ENCODE measurements at places on chromosomes 13 and 19. TPM values are rescaled to one million over a fixed set of nuclear protein-coding genes. Genes with fewer than 3 reads are reported as not detected.
A peak's percentile ranks its signal among the peaks of the same experiment; 100 is the strongest.

The ZNF530 gene
- total RNA-seq, result 17.4 TPM

The PRR12 gene
- 1.3 TPM for total RNA-seq

- no peak for DNase-seq
Measured at GRCh38 chr13:46071590-46072249, 19.2 kb upstream of the ZC3H13 start.

DNA sequence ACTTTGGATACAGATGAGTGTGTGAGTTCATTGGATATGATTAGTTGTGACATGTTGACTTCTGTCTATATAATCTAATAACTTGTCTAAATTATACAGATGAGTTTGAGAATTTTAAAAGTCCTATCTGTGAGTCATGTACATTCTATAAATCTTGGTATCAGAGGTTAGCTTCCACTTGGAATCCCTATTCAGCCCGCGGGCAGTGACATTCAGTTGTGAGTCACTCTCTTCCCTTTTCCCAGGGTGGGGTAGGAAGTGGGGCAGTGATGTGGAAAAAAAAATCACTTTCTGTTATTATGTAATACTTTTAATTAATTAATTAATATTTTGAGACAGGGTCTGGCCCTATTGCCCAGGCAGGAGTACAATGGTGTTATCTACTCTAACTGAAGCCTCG lies 33.0 kb upstream of the ZNF808 start:
- DNase-seq, result peak; percentile 53

- peak; percentile 99 for DNase-seq
Measured at GRCh38 chr19:50003810-50004419, 21.3 kb downstream of the VRK3 start.

DNA sequence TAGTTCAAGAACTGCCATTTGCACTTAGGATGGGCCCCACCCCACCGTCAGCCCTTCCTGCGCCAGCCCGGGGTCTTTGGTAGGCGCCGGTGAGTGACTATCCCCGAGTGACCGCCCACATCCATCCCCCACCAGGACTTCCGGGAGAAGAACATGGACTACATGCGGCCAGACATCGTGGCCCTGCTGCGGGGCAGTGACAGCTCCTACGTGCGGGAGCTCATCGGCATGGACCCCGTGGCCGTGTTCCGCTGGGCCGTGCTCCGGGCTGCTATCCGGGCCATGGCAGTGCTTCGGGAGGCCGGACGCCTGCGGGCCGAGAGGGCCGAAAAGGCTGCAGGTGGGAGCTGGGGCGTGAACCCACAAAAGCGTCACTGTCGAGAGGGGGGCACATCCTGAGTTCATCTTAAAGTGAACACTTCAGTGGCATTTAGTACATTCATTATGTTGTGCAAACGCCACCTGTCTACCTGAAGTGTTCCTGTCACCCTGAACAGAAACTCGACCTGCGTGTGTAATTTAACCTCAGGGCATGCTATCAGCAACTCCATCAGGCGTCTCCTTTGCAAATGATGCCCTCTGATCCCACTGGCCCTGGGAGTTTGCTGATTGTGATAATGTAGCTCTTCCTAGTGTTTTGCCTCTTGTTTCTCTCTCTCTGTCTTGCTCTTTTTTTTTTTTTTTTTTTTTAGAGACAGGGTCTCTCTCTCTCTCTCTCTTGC lies 42.4 kb upstream of the USE1 start:
- no peak for DNase-seq

DNA sequence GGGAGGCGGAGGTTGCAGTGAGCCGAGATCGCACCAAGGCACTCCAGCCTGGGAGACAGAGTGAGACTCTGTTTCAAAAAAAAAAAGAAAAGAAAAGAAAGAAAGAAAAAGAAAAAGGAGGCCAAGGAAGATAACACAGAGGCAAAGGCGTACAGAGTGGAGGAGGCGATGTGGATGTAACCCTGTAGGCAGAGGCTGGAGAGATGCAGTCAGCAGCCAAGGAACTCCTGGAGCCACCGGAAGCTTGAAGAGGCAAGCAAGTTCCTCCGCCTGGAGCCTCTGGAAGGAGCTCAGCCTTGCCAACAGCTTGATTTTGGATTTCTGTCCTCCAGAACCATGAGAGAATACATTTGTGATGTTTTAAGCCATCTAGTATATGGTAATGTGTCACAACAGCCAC lies 6.7 kb upstream of the CCDC8 start:
- no peak for DNase-seq

- DNase-seq, result no peak
Measured at GRCh38 chr13:100644371-100644770, 30.2 kb downstream of the TMTC4 start.

The VSTM2B gene
- total RNA-seq, result not detected

DNA sequence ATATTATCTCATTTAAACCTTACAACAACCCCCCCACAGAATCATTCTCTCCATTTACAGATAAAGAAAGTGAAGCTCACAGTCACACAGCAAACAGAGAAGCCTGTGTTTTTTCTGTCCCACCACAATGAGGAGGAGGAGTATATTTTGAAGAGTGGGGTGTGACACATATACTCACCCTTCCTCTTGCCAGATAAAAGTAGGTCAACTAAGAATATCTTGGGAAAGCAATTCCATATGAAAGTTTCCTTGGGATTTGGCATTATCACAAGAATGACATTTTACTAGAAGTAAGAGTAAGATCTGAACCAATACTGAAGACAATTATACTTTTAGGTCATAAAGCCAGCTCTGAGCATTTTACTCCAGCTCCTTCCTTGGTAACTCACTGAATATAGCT lies 287.5 kb upstream of the HTR2A start:
- no peak for DNase-seq

- DNase-seq, result peak; percentile 82
Measured at GRCh38 chr13:30908416-30908980, 2.4 kb downstream of the MEDAG start.

DNA sequence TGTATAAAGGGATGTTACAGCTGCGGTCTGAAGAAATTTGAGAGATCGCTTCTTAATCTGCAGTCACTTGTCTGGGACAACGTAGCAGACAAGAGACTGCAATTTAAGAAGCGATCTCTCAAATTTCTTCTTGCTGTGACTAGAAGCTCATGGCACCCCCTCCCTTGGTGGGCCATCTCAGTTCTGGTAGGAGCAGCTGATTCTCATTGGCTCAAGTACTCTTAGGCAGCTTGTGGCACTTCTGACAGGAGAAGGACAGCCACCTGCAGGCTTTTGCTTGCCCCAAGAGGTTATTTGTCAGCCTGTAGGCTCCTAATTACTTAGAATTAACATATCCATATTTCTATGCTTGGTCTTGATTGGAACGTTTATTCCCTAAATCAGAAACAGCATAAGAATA lies 503.0 kb downstream of the DCT start:
- no peak for DNase-seq

The HPN gene
- total RNA-seq, result not detected

The DPF1 gene
- total RNA-seq, result 8.3 TPM

DNA sequence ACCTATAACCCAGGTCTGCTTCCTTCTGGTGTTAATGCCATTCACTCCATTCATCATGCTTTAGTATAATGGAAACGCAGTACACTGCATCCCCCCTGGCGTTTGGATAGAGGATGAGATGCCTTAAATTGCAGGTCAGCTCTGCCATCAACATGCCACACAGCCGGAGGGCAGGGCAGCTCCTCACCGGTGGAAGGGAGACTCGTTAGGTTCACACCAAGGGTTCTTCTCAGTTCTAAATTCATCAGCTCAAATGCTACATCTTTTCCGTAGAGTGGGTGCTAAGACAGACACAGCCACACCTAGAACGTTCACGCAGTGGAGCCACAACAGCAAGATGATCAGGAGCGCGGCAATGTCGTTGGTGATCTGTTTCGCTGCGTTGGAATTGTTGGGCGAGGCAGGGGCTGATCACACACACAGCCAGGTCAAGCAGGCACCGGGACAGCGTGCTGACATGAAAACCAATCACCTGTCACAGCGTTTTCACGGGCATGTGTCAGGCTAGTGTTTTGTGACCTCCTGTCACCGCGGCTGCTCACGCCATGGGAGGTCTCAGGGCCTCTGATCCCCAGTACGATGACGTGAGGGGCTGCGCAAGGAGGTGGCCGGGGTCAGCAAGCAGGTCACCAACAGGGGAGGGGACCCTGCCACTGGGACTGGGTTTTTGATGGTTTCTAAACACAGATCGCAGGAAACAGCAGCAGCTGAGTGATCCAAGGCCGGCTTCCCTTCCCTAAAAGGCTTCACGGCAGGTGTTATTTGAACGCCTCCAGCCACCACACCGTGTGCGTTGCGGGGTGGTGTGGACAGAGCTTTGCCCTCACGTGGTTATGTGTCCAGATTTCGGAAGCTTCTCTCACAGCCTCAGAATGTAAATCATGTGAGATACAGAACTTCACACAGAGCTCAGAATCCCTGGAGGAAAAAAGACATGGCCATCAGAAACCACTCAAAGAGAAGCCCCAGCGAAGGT lies 94.3 kb upstream of the IRS2 start:
- no peak for DNase-seq

DNA sequence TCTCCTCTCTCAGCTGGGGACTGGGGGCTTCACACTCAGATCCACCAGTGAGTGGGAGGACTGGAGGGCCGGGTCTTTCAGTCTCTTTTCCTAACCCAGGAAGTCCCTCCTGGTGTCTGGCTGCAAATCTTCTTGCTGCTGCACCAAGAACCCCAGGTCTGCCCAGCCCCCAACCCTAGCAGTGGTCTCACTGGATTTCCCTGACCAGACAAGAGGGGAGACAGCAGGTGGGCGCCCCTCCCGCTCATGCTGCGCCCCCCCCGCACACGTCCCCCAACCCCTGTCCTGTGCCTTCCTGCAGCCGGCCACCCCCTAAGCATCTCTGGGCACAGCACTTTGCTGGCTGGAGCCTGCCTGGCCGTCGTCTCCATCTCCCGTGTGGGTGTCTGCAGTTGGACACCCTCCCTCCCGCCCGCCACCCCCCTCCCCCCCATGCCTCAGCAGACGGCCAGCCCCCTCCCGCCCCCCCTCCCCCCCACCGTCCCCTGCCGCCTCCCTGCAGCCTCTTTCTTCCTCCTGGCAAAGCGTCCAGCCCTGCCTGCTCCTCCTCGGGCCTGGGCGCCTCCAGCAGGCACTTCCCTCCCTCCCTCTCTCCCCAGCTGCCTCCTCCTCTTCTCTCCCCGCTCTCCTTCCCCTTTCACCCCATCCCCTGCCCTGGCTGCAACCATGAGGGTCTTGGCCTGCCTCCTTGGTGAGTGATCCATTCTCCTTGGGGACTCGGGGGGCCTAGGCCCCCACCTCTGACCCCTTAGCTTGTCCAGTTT lies at the start of gene SSC5D:
Gene SSC5D (plus strand): TSS at position 513 of the 764 bp plus-strand sequence. CDS start 154 bp downstream, at position 667.
- DNase-seq, result peak; percentile 75

GRCh38 chr19:53007200-53007599 lies 6.5 kb upstream of the ERVV-1 start:
- DNase-seq, result peak; percentile 7

- DNase-seq, result peak; percentile 1
Measured at GRCh38 chr13:92963029-92963428, 263.6 kb upstream of the GPC6 start.

The PRR22 gene
- total RNA-seq, result 0.07 TPM

DNA sequence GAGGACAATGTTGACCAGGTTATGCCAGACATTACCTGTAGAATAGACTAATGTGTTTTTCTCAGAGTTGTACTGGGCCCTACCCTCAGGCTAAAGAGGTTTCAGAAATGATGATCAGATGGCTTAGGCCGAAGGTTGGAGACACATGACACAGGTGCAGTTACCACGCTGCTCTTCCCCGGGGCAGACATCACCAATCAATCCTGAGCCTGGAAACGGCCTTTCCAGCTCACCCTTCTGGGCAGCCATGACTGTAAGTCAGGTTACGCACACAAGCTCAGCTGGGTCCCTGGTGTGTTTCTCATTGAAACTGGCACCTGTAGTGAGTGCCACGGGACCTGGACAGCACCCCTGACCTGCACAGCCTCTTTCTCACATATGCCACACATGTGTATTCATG lies 299.3 kb downstream of the UQCRFS1 start:
- no peak for DNase-seq

DNA sequence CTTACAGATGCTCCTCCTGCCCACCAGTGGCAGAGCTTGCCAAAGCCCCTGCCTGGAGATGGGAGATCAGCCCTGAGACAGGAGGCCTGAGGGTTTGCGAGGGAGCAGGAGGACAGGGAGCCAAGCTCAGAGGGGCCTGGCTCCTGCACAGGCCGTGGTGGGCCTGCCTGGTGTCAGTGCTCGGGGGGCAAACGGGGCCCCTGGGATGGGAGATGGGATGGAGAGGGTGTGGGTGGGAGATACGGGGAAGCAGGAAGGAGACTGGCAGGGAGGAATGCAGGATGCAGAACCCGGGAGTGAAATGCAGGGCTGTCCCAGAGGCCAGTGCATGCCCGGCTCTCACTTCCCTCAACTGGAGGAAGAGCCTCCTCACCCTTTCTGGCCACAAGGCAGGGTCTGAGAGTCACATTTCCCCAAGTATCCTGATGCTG lies 19.9 kb downstream of the ELAVL1 start:
- no peak for DNase-seq

The RDH8 gene
- not detected for total RNA-seq

DNA sequence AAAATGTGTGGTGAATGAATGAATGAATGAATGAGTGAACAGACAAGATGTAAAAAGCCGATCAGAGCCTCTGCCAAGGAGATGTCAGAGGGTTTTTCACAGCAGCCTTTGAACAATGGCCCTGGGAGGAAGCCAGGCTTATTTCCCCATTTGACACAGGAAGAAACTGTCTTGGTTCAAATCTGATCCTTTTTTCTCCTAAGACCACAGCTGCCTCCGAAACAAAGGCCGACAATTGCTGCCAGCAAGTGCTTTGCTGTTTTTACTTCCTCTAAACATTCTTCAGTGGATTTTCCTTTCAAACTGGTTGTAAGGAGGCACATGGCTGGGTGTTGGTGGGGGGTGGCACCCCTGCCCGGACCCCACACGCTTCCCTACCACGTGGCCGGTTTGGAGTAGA lies 44.2 kb upstream of the HOMER3 start:
- DNase-seq, result no peak

The ZNF221 gene
- 3.6 TPM for total RNA-seq

DNA sequence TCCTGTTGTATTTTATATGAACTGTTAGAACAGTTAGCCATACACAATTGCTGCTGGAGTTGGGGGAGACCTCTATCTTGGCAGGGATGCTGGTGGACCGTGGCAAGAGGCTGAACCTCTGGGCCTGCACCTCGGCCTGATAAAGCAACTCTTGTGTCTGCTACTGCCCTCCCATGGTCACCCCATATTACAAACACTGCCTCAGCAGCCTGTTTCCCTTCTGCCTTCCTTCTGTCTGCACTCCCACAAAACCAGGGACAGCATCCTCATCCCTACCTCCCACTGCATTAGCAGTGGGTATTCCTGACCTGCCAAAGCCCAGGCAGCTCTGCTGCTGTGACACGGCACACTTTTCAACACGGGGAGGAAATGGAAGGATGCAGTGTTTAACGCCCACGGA lies 456.4 kb downstream of the FGF14 start:
- DNase-seq, result no peak

The TYROBP gene
- not detected for total RNA-seq

GRCh38 chr13:102558029-102558428 lies 38.8 kb upstream of the TPP2 start:
- no peak for DNase-seq

GRCh38 chr13:27442797-27443196 lies 7.6 kb downstream of the MTIF3 start:
- no peak for DNase-seq

DNA sequence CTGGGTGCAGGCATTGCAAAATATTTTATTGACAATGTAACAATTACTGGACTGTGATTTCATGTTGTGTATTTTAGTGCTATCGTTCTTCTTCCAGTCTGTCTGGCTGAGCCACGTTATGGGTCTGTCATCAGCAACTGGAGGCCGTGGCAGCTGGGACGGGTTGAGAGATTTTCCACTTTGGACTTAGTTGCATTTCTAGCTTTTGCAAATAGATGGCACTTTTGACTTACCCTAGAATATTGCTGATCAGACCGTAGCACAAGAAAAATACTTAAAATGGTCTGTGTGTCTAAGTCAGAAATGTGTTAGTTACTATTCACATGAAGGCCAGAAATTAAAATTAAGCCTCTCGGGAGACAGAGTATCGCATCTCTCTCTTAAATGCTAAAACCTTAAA lies 211.1 kb downstream of the TEX29 start:
- no peak for DNase-seq
